ENCODE measurements at places on chromosomes 2 and 18. TPM values are rescaled to one million over a fixed set of nuclear protein-coding genes. Genes with fewer than 3 reads are reported as not detected.

The SCLY gene
- total RNA-seq, result 70.5 TPM

The CRYGD gene
- not detected for total RNA-seq

GRCh38 chr2:62972601-62973000 lies 78.0 kb upstream of the OTX1 start:
- H3K27ac ChIP-seq, result no peak overlapping the region
- DNase-seq, result no peak
- no peak overlapping the region for H3K4me3 ChIP-seq
- H3K27me3 ChIP-seq, result no peaks in the 10 kb centered on the region
- H3K36me3 ChIP-seq, result no peaks in the 10 kb centered on the region
- no peaks in the 10 kb centered on the region for H3K4me1 ChIP-seq

DNA sequence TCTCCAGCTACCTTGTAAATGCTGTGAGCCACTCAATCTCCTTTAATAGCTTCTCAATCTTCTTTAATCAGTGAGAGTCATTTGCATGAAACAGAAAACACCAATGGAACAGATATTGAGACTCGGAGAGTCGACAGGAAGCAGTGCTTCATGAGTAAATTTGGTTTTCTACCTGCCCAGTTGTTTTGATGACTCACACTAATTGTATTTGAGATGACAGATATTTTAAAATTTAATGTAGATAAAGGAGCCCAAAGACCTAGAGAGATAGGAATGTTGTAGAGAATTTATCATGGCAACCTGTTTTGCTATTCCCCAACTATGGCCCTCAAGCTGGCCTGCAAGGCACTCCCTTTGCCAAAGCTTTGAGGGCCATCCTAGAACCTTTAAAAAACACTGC lies 119.1 kb downstream of the CDC42EP3 start:
- no peaks in the 10 kb centered on the region for H3K27me3 ChIP-seq
- no peak for DNase-seq
- H3K27ac ChIP-seq, result no peak overlapping the region
- H3K4me3 ChIP-seq, result no peak overlapping the region

- H3K36me3 ChIP-seq, result peaks cover 8% of the 10 kb centered on the region
- H3K4me3 ChIP-seq, result no peak overlapping the region
- no peaks in the 10 kb centered on the region for H3K27me3 ChIP-seq
These were observed 62.7 kb downstream of the ACVR1 start for GRCh38 chr2:157813467-157813866.

- no peaks in the 10 kb centered on the region for H3K36me3 ChIP-seq
- DNase-seq, result no peak
- no peaks in the 10 kb centered on the region for H3K27me3 ChIP-seq
- no peak overlapping the region for H3K27ac ChIP-seq
- H3K4me1 ChIP-seq, result no peaks in the 10 kb centered on the region
These were observed 25.1 kb downstream of the BAZ2B start for GRCh38 chr2:159591221-159591620.

GRCh38 chr18:40470723-40471122 lies 1484.3 kb upstream of the PIK3C3 start:
- no peaks in the 10 kb centered on the region for H3K27me3 ChIP-seq
- H3K4me3 ChIP-seq, result no peak overlapping the region
- no peak for DNase-seq
- no peaks in the 10 kb centered on the region for H3K4me1 ChIP-seq
- H3K27ac ChIP-seq, result no peak overlapping the region

DNA sequence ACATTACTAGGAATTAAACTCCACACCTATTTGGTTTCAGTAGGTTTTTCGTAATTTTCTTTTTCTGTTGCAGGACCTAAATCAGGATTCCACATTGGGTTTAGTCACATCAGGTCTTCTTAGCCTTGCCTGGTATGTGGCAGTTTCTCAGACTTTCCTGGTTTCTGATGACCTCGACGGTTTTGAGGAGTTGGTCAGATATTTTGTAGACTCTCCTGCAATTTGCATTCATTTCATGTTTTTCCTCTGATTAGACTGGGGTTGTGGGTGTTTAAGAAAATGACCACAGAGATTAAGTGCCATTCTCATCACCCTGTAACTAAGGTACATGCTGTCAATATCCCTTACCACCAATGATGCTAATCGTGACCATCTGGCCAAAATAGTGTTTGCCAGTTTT lies 97.3 kb upstream of the ST6GAL2 start:
- no peaks in the 10 kb centered on the region for H3K36me3 ChIP-seq
- H3K4me3 ChIP-seq, result no peak overlapping the region
- H3K27ac ChIP-seq, result no peak overlapping the region
- H3K4me1 ChIP-seq, result no peaks in the 10 kb centered on the region
- DNase-seq, result no peak

All from CD8-positive, alpha-beta memory T cell (primary cell).